Amygdala (tissue), 56 donors: ENCODE measurements at places on chromosomes 7 and 10.

- no peak for DNase-seq
Observed at GRCh38 chr7:102155821-102156441, 130.7 kb upstream of the SH2B2 start.

GRCh38 chr10:107826171-107826570, 661.7 kb upstream of the SORCS1 start:
- no peak for DNase-seq

GRCh38 chr10:17256627-17257026, 28.6 kb downstream of the VIM start:
- no peak for DNase-seq

- DNase-seq, result no peak
Observed at GRCh38 chr7:148334959-148335577, 255.5 kb upstream of the C7orf33 start.
